ENCODE measurements at places on chromosomes 3 and 15.

GRCh38 chr3:52005571-52005986 is 9.9 kb upstream of the RPL29 start:
- no peak for DNase-seq

DNA sequence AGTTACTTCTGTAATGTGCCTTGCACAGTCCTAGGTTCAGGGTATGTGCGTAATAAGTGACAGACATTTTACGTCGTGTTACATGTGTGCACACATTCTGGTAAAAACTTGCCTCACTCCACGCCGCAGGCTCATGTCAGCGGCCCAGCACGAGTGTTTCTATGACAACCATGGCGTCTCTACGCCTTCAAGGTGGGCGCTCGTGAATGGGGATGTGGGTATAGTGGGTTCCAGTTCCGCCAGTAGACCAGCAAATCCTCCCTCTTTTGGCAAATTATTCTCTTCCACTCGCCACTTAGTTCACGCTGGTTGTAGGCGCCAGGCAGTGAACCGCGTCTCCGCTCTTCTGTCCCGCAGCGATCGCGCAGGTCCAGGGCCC is 40.3 kb downstream of the CHST14 start:
- DNase-seq = peak; percentile 19

DNA sequence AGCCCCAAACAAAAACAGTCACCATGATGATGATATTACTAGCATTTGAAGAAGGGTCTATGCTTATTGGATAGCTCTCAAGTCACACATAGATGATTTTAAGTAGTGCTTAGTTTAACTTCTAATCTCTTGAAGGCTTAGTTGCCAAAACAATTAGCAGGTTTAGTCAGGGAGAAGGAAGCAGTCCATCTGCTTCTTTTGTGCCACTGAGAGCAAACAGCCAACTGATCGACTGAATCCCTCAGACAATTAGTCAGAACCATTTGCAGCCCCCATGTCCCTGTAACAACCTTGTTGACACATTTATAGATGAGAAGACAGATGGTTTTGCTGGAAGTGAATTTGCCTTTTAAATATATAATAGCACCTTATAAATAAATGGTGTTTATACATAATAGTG is 585.1 kb upstream of the SUCLG2 start:
- no peak for DNase-seq

DNA sequence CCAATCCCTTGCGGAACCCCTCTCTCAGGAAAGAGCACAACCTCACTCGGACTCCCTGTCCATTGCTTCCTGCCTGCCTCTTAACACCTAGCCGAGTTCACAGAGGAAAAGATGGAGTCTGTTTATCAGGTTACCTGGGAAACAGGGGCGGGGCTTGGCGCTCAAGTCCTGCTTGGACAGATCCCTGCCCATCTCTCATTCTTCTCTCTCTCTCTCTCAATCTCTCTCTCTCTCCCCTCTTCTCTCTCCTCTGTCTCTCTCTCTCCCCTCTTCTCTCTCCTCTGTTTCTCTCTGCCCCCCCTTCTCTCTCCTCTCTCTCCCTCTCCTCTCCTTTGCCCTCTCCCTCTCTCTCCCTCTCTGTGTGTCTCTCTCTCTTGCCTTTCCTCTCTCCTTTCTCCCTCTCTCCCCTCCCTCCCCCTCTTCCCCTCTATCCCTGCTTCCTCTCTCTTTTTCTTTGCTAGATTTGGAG is at the start of gene EFHB:
Gene EFHB (minus strand): TSS at position 120 of the 469 bp plus-strand sequence. CDS start 199 bp downstream, outside the sequence.
- DNase-seq = no peak

DNA sequence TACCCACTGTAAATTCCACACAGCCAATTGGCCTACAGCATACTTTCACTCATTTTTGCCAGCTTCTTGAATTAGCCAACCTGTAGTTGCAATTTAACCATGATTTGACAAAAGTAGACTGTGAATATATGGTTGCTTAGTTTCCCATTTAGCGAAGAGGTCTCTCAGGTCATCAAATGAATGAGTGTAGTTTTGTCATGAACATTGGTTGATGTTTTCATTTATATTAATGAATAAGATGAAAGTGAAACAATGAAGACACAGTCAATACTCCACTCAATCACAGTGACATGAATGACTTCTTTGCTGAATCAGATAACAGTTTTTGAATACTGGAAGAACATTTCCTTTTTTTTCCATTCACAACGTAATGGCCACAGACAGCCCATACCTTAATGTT is 15.3 kb upstream of the FAM3D start:
- no peak for DNase-seq

DNA sequence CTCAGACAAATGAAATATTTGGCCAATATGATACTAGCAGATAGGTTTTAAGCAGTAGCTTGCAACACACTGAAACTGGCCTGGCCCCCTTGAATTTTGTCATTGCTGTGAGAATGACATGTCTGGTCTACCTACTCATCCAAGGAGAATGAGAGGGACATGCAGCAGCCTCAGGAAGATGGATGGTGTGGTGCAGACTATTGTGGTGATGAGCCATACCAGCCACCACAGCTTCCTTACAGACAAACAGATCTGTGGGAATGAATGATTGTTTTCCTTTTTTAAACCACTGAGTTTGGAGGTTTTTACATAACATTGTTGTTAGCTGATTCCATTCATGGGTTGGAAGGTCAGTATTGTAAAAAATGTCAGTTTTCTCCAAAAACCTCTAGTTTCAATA is 133.7 kb upstream of the POU1F1 start:
- DNase-seq = no peak

DNA sequence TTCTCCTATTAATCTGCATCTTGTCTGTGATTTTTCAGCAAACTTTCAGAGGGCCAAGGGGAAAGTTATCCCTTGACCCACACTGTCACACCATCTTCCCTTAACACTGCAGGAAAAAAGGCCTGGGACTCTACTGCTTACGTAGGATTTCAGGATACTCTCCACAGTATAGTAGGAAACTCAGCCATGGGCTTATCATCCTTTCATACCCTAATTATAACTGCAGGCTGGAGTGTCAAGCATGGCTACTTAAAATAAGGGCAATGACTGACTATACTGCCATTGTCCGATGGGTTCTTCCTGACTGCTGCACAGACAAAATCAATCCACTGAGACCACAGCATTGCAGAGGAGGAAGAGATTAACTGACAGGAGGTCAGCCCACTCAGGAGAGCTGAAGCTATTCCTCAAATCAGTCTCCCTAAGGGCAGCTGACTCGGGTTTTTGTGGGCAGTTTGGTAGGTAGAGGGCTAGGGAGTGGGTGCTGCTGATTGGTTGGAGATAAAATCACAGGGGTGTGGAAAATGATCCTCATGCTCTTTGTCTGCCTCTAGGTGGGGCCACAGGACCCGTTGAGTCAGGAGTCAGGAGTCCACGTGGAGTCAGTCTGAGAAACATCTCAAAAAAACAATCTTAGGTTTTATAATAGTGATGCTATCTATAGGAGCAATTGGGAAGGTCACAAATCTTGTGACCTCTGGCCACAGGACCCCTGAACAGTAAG is 118.2 kb upstream of the STRIT1 start:
- no peak for DNase-seq

GRCh38 chr15:45199136-45199810 is 11.5 kb upstream of the SHF start:
- peak; percentile 46 for DNase-seq

- DNase-seq = no peak
Observed at GRCh38 chr15:93820566-93820965, 410.8 kb upstream of the MCTP2 start.

- DNase-seq = no peak
Observed at GRCh38 chr3:48408823-48409281, 21.0 kb downstream of the PLXNB1 start.

DNA sequence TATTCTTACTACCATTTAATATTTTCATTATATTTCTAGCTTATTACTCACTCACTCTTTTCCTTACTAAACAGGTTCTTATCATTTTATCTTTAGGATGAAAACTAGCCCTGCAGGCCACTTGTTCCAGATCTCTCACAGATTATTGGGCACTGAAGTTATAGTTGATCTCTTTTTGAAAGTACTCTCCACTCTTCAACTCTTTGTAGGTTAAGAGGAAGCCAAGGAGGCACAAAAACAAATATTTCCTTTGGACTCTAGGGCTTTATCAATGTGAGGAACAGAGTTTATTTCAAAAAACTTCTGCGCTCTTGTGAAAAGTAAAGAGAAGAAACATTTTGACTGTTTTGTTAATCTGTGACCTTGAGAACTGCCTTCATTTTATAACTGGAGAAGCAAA is 96.0 kb upstream of the NPHP3 start:
- DNase-seq = no peak
